Hematopoietic multipotent progenitor cell treated with erythropoietin and hydrocortisone succinate and interleukin-3 and kit ligand, for 4 days (in vitro differentiated cells): ENCODE measurements at places on chromosomes 13 and 19.

- no peak for DNase-seq
Measured at GRCh38 chr13:41645331-41645730, 188.0 kb downstream of the RGCC start.

DNA sequence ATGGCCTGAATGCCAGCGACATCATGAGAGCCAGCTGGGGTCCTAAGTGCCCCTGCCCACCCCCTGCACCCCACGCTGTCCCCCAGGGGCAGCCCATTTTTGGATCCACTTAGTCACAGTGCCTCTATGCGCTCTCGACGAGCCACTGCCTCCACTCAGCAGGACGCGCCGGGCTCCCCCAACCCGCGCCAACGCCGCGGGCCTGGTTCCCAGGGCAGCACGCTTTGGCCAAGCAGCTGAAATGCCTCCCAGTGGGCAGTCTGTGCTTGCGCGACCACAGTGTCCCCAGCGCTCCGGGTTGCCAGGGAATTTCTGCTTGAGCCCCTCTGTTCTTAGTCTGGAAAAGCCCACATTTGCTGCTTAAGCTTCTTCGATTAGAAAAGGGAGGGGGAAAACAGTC is 39.4 kb downstream of the TMED1 start:
- no peak for DNase-seq

- peak; percentile 54 for DNase-seq
Measured at GRCh38 chr19:19642506-19643157, 825 bp downstream of the GMIP start.

- DNase-seq, result no peak
Measured at GRCh38 chr19:30374865-30375552, 2.8 kb downstream of the ZNF536 start.

GRCh38 chr19:48963371-48964204 is 1.5 kb upstream of the FTL start:
- DNase-seq, result peak; percentile 94

DNA sequence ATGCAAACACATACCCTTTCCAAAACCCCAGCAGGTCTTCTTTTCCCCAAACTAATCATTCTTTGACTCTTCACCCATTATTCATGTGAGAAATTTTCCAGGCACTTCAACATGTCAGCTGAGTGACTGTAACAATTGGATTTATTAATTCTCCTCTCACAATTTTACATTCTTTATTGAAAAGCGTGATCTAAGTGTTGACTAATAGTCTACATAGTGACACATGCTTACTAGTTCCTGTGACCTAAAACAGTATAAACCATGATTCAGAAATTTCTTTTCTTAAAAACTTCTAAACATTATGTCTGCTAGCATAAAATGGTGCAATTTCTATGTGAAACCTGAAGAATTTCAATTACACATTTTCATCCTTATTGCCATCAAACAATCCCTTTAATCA is 532.3 kb downstream of the GPC5 start:
- DNase-seq, result no peak

GRCh38 chr19:15223649-15224361 is 8.4 kb downstream of the EPHX3 start:
- DNase-seq, result no peak

DNA sequence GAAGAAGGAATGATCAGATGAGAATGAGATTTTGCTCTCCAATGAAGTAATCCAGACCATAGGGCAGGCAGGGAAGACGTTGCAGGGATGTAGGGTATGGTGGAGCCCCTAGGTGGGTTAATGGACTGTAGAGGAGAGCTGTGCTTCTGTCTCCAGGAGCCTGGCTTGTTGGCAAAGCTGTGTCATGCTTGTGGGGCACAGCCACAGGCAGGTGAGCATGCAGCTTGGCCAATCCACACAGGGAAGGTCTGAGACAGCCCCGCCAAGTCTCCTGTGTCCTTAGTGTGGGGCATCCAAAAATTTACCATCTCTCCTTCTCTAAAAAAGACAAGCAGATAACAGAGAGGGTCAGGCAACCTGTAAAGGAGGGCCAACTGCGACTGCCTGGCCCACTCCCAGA is 71.4 kb upstream of the FLT1 start:
- DNase-seq, result no peak

- DNase-seq, result no peak
Measured at GRCh38 chr19:1634242-1634937, 18.0 kb downstream of the TCF3 start.

GRCh38 chr19:20858218-20858617 is 64.8 kb upstream of the ZNF85 start:
- no peak for DNase-seq

DNA sequence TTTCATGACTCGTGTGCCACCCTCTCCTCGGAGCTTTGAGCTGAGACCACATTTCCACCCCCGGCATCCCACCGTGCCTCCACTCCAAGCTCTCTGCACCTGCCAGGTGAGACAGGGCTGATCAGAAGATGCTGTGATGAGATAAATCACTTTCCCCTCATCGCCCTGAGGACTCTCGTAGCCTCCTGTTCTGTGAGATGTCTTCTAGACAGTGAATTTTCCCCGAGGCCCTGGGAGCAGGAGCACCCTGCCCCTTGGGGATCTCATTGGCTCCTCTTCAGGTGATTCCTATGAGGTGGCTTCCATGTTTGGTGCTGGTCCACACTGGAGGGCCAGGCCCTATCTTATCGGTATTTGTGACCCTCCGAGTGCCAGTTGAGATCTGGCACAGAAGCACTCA is 154.0 kb upstream of the TSHZ3 start:
- DNase-seq, result no peak

DNA sequence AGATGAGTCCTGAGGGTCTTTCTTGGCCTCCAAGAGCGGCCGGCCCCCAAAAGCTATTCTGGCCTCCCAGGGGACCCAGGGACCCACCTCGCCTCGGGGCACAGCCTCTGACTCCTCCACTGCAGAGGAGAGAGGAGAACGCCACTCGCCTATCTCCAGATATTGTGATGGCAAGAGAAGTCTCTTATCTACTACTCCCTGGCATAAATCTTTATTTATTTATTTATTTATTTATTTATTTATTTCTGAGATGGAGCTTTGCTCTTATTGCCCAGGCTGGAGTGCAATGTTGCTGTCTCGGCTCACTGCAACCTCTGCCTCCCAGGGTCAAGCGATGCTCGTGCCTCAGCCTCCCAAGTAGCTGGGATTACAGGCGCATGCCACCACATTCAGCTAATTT is 11.0 kb downstream of the SLC7A9 start:
- DNase-seq, result no peak

GRCh38 chr19:30174791-30175190 is 197.4 kb upstream of the ZNF536 start:
- no peak for DNase-seq
